ENCODE measurements at places on chromosomes 2 and 18.

DNA sequence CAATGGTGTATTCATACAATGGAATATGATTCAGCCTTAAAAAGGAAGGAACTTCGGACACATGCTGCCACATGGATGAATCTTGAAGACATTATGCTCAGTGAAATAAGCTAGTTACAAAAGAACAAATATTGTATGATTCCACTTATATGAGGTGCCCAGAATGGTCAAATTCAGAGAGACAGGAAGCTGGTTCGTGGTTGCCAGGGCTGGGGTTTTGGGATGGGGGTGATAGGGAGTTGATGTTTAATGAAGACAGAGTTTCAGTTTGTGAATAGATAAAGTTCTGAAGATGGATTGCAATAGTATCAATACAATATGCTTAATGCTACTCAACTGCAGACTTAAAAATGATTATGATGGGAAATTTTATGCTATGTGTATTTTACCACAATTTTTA lies 28.0 kb upstream of the MC2R start:
- no peak for DNase-seq

- DNase-seq = no peak
These were observed 83.3 kb downstream of the EML4 start for GRCh38 chr2:42252464-42252863.

- DNase-seq = no peak
These were observed 113.6 kb upstream of the COL5A2 start for GRCh38 chr2:189293164-189293563.

GRCh38 chr2:56148825-56149224 lies 35.0 kb upstream of the CCDC85A start:
- no peak for DNase-seq

GRCh38 chr18:55387139-55387984 lies 200.6 kb downstream of the TCF4 start:
- DNase-seq = no peak

GRCh38 chr2:4354678-4355077 lies 651.3 kb downstream of the DCDC2C start:
- DNase-seq = no peak

DNA sequence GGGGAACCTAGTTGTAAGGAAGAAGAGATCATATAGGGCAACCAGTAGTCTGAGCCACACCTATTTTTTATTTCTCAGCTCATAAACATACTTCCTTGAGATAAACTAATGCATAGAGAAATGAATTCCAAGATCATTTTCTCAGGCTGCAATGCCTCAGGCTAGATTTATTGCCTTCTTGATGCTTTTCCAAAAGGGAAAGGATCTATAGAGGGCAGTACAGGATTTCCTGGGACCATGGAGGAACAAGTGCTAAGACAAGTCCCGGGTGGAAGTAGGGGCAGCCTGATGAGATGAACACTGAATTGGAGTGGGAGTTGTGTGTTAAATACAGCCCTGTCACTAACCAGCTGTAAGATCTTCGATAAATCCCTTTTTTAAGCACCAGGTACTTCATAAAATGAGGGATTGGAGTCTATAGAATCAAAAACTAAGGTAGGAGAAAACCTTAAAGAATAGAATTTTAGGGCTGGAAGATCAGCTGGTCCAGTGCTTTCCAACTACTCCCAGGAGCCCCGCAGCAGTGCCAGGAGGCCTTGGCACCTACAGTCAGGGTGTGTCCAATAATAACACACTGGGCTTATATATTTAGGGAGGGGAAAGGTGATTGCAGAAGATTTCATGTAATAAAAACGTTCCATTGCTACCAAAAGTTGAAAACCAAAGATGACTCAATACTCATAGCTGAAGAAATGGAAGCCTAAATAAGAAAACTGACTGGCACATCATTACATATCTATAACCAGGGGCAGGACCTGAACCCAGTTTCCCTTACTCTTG lies 58.1 kb downstream of the SERTAD2 start:
- DNase-seq = no peak

- DNase-seq = no peak
These were observed 747.4 kb upstream of the SLC8A1 start for GRCh38 chr2:41199334-41199733.

- DNase-seq = no peak
These were observed 4.9 kb downstream of the TMEM177 start for GRCh38 chr2:119683713-119684443.
